ENCODE measurements at places on chromosomes 6 and 20.

GRCh38 chr6:158647501-158647900, 2.4 kb upstream of the SYTL3 start:
- DNase-seq, result no peak

- DNase-seq, result no peak
These were observed 33.6 kb downstream of the FAM209B start for GRCh38 chr20:56566621-56567020.

DNA sequence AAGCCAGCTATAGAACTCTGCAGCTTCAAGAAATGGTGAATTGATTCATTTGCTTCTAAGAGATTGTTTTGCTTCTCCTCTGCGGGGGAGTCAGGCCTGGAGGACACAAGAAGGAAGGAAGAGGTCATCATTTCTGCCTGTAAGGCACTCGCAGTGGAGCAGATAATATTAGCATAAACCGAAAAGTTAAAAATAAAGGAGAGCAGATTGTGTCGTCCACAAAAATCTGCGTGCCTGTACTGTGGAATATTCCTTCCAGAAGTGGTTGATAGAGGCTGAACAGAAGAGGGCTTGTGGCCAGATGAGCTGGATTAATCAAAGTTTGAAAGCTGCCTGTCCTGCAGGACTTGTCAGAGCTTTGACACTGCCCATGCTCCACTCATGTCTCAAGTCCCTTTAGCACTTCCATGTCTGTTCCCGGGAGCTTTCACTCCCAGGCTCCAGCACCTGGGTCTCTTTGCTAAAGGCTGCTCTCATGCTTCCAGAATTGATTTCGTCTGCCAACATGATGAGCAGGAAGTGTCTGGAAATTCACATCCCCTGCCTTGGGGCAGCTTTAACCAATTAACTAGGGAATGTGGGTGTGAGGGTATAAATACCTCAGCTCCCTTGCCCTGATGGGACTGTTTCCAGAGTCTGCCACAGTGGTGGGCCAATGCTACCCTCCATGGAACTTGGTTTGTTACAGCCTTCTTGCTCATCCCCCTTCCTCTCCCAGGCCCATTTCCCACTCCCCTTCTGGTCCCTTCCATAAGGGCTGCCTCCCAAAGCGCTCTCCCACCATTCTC, 65.1 kb upstream of the STX16 start:
- DNase-seq, result no peak

DNA sequence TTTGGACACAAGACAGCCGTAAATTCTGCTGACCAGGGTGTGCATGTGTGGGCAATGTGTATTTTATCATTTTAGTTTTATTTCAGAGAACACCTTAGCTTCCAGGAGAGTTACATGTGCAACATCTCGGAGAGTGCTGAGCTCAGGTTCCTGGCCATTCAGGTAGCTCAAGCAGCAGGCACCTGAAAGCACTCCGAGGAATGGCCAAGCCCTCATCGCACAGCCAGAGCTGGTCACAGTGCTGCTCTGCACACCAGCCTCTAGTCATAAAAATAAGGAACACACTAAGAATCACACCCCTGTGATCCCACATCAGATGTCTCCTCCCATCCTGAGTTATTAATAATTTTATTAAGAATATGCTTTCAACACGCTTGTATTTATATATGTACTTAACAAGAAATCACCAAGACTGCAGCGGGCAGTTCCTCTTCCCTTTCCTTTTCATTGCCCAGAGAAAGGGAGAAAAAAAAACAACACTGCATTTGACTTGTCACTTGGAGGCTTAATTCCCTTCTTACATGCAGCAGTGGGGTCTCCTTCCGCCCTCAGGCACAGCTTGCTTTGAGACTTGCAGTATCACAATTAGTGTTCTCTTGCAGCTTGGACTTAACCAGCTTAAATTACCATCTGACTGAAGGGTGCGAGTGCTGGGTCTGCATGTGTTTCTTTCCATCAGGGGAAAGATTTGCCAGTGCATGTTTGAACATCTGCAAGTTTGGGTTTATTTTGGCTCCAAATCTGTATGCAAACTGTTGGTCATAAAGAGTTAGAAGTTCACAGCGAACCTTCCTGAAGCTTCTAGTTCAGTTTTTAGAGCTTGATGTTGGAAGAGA, 36.0 kb upstream of the IRF4 start:
- DNase-seq, result no peak

DNA sequence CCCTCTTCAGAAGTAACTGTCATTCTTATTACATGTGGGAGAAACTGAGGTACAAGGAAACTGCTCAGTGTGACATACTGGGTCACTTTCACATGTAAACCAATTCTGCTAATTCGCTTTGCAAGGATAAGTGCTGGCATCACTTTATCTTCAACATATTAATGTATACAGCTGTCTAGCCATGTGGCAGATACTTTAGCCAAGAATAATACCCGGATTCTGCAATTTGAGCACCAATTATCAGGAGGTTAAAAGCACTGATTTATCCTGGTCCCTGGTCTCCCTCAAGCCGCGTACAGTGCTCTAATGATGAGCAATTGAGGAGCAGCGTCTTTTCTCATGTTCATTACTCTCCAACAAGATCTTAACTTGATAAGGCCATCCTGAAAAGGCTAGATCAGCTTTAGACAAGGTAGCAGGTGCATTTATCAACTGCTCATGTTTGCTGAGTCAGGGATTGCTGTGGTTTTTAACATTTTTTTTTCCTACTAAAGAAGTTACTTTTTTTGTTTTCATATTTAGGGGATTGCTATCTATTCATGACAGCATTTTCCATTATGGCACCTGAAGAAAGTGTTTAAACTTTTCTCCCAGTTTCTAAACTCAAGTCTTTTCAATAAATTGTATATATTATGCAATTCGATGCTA, 1066.3 kb upstream of the MAP3K7 start:
- DNase-seq, result no peak

DNA sequence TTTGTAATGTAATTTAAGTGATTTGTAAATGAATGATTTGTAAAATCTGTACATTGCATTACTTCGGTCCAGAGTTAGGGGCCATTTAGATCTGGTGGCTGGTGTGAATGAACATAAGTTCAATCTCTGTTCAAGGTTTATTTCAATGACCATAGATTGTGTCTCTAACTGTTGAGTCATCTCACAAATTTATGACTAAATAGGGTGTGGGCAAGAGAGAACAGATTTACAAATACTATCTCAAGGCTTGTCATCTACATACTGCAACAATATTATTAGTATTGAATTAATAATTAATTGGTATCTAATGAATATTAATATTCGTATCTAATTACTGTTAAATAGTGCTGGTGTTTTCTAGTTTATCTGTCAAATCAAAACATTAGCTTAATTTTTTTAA, 115.3 kb upstream of the EDN1 start:
- DNase-seq, result peak; percentile 22
